Activated T-cell treated with anti-CD3 and anti-CD28 coated beads, Interleukin-2, amount 50 U/mL, for 72 hours (primary cell): ENCODE measurements at places on chromosomes 3 and 15. TPM values are rescaled to one million over a fixed set of nuclear protein-coding genes. Genes with fewer than 3 reads are reported as not detected.

Gene LRRC15
- not detected for total RNA-seq

GRCh38 chr15:31560643-31561042 is 234.0 kb downstream of the KLF13 start:
- no peak overlapping the region for H3K27ac ChIP-seq
- H3K4me1 ChIP-seq = no peaks in the 10 kb centered on the region
- H3K36me3 ChIP-seq = no peaks in the 10 kb centered on the region
- H3K4me3 ChIP-seq = no peak overlapping the region

GRCh38 chr3:25171118-25171807 is 256.8 kb upstream of the RARB start:
- no peak overlapping the region for H3K27ac ChIP-seq
- no peaks in the 10 kb centered on the region for H3K36me3 ChIP-seq
- no peaks in the 10 kb centered on the region for H3K27me3 ChIP-seq

DNA sequence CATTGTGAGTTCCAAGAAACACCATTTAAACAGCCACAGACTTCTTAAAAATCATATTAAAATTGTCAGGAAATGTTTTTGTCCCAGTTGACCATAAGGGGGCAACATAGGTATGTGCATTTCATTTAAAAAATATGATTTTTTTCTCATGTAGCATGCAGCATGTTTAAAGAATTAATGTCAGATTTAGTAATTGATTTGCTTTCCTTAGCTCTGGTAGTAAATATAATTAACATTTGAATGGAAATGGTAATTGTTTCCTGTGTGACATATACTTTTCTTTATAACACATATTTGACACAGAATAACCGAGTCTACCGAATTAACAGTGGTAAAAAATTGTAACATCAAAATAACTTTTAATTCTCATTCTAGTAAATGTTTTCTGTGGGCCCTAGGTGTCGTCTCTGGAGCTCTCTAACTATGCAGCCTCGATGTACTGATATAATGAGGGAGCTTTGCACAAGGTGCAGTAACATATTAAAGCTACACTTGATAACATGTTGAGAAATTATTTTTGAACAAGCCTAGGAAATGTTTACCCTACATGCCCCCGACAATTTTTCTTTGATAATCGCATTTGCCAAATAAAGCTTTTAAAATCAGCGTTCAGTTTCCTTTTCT is 34.9 kb downstream of the NXPE3 start:
- peaks cover 76% of the 10 kb centered on the region for H3K4me1 ChIP-seq
- H3K4me3 ChIP-seq = no peak overlapping the region
- H3K27me3 ChIP-seq = no peaks in the 10 kb centered on the region
- H3K36me3 ChIP-seq = peaks cover 3% of the 10 kb centered on the region
- DNase-seq = no peak
- peak overlapping the region; percentile 1 for H3K27ac ChIP-seq

- no peak overlapping the region for H3K4me3 ChIP-seq
- DNase-seq = no peak
- H3K27ac ChIP-seq = no peak overlapping the region
- no peaks in the 10 kb centered on the region for H3K36me3 ChIP-seq
- no peaks in the 10 kb centered on the region for H3K27me3 ChIP-seq
Observed at GRCh38 chr3:178203650-178204049, 332.6 kb upstream of the KCNMB2 start.

- H3K4me1 ChIP-seq = peaks cover 13% of the 10 kb centered on the region
- no peak overlapping the region for H3K27ac ChIP-seq
- H3K4me3 ChIP-seq = no peak overlapping the region
- no peak for DNase-seq
Observed at GRCh38 chr3:132346841-132347736, 29.9 kb downstream of the ACP3 start.

- H3K4me3 ChIP-seq = no peak overlapping the region
- no peaks in the 10 kb centered on the region for H3K36me3 ChIP-seq
- no peaks in the 10 kb centered on the region for H3K27me3 ChIP-seq
- peaks cover 31% of the 10 kb centered on the region for H3K4me1 ChIP-seq
Observed at GRCh38 chr3:107629566-107629965, 106.8 kb downstream of the BBX start.

DNA sequence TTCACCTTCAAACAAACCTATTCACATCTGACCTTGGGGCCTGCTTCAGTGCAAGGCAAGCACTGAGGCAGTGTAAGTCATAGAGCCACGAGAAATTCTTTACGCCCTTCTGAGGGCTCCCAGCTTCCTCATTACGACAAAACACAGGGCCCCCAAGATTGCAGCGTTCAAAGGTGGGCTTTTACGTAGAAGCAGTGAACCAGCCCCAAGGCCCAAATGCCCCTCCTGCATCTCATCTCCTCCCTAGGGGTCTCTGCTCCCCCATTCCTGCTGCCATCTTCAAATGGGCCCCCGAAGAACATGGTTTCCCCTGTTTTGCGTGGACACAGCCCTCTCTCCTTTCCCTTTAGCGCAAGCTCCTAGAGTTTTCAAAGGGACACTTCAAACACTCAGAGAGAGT is 285.1 kb downstream of the MEX3B start:
- H3K4me3 ChIP-seq = no peak overlapping the region
- H3K27ac ChIP-seq = no peak overlapping the region
- H3K36me3 ChIP-seq = no peaks in the 10 kb centered on the region

DNA sequence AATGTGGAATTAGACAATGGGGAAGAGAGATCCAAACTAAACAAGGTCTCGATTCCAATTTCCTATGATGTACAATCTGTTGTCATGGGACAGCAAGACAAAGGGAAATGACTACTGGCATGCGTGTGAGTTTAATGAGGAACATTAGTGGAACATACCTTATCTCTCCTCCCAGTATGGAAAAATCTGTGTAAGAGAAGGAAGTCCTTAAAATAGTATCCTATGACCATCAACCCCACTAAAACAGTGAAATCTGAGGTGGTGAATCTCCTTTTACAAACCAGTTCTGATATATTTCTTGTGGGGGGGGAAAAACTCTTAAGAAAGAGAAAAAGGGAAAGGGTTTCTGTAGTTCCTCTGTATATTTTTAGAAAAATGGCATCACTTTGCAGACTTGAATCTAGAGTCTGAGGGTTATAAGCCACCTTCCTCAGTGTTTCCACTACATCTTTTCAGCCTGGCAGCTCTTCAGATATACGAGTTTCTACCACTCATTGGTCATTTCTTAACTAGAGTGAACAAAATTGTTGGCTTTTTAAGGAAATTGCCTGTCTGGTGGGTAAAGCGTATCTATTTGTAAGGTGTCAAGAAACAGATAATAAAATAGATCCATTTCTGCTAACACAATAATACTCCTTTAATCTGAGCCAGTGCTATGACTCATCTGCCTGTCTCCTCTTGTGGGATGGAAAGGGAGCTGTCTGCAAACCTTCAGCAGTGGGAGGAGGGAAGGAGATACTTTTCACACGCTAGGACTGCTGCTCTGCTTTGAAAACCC is 3.0 kb upstream of the TNFAIP8L3 start:
- peaks cover 81% of the 10 kb centered on the region for H3K27me3 ChIP-seq
- H3K27ac ChIP-seq = no peak overlapping the region
- H3K36me3 ChIP-seq = no peaks in the 10 kb centered on the region
- DNase-seq = no peak
- no peak overlapping the region for H3K4me3 ChIP-seq
- H3K4me1 ChIP-seq = peaks cover 5% of the 10 kb centered on the region

Gene CTXN2
- not detected for total RNA-seq

- no peak overlapping the region for H3K4me3 ChIP-seq
- no peak for DNase-seq
- H3K27me3 ChIP-seq = peaks cover 5% of the 10 kb centered on the region
- H3K4me1 ChIP-seq = peaks cover 25% of the 10 kb centered on the region
Observed at GRCh38 chr3:122253581-122253980, 70.1 kb downstream of the CASR start.

DNA sequence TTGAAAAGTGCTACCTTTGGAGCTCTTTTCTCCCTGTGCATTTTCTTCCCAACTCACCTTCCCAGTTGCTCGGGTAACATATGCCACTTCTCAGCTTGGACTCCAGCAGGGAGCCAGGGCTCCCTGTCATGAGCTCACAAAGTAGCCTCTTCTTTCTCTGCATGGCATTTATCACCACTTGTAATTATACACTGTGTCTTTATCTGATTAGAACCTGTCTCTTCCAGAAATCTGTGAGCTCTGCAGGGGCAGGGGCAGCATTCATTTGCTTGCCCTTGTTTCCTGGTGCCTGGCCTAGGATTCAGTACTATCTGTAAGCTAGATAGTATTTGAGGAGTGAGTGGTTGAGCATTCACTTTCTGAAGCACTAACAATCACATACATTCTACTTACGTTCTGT is 100.9 kb downstream of the CLSTN2 start:
- H3K27ac ChIP-seq = no peak overlapping the region
- no peak overlapping the region for H3K4me3 ChIP-seq
- H3K36me3 ChIP-seq = no peaks in the 10 kb centered on the region
- no peak for DNase-seq
- peaks cover 11% of the 10 kb centered on the region for H3K27me3 ChIP-seq
- H3K4me1 ChIP-seq = no peaks in the 10 kb centered on the region

GRCh38 chr3:10002951-10003350 is 16.3 kb upstream of the EMC3 start:
- no peaks in the 10 kb centered on the region for H3K27me3 ChIP-seq
- H3K36me3 ChIP-seq = peaks cover 38% of the 10 kb centered on the region
- no peak for DNase-seq
- no peak overlapping the region for H3K27ac ChIP-seq
- no peak overlapping the region for H3K4me3 ChIP-seq

DNA sequence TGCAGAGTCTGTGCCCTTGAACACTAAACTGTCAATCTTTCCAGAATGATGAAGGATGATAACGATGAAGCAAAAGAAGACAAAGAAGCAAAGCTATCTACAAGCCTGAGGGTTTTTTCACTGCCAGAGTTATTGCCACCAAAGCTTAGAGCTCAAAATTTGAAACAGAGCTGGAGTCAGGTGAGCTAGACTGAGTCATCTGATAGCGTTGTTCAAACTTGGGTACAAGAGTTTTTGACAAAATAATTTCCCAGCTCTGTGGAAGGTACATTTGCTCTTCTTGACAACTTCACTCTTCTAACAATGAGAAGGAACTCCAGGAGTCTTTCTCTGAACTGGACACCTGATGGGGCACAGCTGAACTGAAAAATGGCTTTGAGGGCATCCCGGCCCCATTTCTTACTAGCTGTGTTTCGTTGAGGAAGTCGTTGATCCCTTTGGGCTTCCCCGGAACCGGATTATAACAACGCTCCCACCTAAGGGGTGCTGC is 715 bp downstream of the MCCC1 start:
- peaks cover 1% of the 10 kb centered on the region for H3K36me3 ChIP-seq
- H3K4me3 ChIP-seq = peak overlapping the region; percentile 98
- H3K4me1 ChIP-seq = peaks cover 53% of the 10 kb centered on the region
- DNase-seq = no peak
- H3K27me3 ChIP-seq = no peaks in the 10 kb centered on the region
- peak overlapping the region; percentile 70 for H3K27ac ChIP-seq

DNA sequence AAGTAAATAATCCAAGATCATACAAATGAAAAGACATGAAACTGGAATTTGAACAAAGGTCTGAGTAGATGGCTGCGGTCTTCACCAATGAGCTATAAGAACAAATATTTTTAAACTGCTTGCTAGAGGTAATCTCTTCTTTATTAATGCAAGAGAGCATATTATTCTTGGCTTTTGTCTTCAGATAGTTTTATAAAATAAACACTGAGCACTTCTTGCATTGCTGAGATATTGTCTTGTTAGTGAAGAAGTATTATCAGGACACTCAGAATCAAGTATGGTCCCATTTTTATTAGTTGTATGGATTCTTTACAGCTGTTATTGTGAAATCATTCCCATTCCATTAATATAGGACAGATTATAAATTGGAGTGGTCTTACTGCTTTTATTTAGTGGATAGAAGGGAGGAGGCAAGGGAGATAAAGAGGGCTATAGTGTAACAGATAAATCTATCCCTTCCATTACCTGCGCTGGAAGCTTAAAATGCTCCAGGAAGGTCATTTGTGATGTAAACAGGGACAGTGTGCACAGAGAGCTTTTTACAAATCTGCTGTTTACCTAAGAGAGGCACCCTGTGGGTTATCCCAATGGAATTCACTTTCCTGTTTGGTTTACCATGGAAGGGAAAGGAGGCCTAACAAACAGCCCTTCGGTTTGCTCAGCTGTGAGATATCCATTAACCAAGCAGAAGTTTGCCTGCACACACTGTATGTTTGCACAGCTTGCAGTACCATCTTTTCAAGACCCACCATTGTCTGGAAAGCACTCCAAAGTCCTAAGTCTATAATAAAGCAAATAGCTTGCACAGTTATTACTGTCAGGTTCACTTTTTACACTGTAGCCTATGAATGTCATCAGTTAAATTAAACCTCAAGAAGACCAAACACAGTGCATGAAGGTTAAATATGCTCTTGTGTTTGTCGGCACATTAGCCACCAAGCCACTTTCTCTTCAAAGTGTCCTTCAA is 347.7 kb upstream of the TGFBR2 start:
- no peak for DNase-seq
- H3K36me3 ChIP-seq = no peaks in the 10 kb centered on the region
- no peaks in the 10 kb centered on the region for H3K27me3 ChIP-seq
- no peak overlapping the region for H3K4me3 ChIP-seq
- no peak overlapping the region for H3K27ac ChIP-seq
- peaks cover 7% of the 10 kb centered on the region for H3K4me1 ChIP-seq

Gene PROK2
- total RNA-seq = 0.16 TPM

DNA sequence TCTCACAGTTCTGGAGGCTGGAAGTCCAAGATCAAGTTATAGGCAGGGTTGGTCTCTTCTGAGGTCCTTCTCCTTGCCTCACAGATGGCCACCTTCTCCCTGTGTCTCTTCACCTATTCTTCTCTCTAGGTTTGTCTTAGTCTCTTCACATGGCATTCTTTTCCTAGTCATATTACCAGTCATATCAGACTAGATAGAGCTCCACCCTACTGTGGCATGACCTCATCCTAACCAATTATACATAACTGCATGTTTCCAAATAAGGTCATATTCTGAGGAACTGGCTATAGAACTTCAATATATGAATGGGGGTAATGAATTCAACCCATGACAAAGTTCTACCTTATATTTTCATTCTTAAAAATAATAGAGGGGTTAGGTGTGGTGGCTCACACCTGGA is 196.4 kb upstream of the UBE3A start:
- H3K36me3 ChIP-seq = no peaks in the 10 kb centered on the region
- no peak overlapping the region for H3K4me3 ChIP-seq
- no peaks in the 10 kb centered on the region for H3K4me1 ChIP-seq

- DNase-seq = no peak
- peaks cover 27% of the 10 kb centered on the region for H3K4me1 ChIP-seq
- peaks cover 4% of the 10 kb centered on the region for H3K36me3 ChIP-seq
- H3K27me3 ChIP-seq = peaks cover 51% of the 10 kb centered on the region
- H3K27ac ChIP-seq = peak overlapping the region; percentile 68
Observed at GRCh38 chr3:45143673-45144671, 2.2 kb downstream of the CDCP1 start.

DNA sequence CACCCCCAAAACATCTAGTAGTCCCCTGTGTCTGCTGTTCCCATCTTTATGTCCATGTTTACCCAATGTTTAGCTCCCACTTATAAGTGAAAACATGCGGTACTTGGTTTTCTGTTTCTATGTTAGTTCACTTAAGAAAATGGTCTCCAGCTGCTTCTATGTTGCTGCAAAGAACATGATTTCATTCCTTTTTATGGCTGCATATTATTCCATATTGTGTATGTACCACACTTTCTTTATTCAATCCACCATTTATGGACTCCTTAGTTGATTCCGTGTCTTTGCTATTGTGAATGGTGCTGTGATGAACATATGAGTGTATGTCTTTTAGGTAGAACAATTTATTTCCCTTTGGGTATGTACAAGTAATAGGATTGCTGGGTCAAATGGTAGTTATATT is 51.2 kb downstream of the GRK7 start:
- no peak overlapping the region for H3K4me3 ChIP-seq
- no peaks in the 10 kb centered on the region for H3K4me1 ChIP-seq
- no peak overlapping the region for H3K27ac ChIP-seq
- no peak for DNase-seq
- peaks cover 9% of the 10 kb centered on the region for H3K27me3 ChIP-seq
- peaks cover 2% of the 10 kb centered on the region for H3K36me3 ChIP-seq

- no peak for DNase-seq
- no peak overlapping the region for H3K4me3 ChIP-seq
- H3K27me3 ChIP-seq = no peaks in the 10 kb centered on the region
- no peak overlapping the region for H3K27ac ChIP-seq
Observed at GRCh38 chr15:37359893-37360290, 259.5 kb upstream of the MEIS2 start.
